Stimulated activated naive CD8-positive, alpha-beta T cell treated with anti-CD3 and anti-CD28 coated beads, Interleukin-15, amount 100 ng/mL, for 72 hours (primary cell): ENCODE measurements at places on chromosomes 3 and 15.
A peak's percentile ranks its signal among the peaks of the same experiment; 100 is the strongest.

DNA sequence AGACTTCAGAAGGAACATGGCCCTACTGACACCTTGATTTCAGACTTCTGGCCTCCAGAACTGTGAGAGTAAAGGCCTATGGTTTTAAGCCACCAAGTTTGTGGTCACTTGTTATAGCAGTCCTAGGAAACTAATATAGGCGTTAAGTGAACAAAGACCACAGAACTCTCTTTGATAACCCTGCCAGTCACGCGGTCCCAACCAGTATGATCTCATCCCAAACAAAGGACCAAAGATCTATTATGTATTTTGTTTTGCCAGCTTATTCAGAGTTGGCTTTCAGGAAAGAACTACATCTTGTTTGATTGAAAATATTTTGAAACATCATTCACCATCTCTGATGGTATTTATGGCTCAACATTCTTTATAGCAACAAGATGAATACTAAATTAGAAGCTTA lies 294.4 kb upstream of the SLCO3A1 start:
- DNase-seq, result no peak

DNA sequence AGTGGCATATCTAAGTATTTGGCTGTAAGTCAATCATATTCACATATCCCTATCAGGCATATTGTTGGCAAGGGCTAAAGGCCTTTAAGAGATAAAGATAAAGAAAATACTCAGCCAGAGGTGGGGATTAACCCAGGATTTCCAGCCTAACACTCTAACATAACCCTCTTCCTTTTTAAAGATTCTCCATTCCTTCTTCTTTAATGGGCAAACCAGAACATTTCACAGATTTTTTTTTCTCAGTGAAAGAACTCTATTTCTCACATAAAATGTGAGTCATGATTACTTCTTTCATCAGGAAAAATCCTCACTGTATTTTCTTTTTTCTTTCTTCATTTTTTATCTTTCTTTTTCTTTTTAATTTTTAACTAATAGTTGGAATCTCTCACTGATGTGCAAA lies 200.4 kb downstream of the NR1D2 start:
- no peak for DNase-seq

DNA sequence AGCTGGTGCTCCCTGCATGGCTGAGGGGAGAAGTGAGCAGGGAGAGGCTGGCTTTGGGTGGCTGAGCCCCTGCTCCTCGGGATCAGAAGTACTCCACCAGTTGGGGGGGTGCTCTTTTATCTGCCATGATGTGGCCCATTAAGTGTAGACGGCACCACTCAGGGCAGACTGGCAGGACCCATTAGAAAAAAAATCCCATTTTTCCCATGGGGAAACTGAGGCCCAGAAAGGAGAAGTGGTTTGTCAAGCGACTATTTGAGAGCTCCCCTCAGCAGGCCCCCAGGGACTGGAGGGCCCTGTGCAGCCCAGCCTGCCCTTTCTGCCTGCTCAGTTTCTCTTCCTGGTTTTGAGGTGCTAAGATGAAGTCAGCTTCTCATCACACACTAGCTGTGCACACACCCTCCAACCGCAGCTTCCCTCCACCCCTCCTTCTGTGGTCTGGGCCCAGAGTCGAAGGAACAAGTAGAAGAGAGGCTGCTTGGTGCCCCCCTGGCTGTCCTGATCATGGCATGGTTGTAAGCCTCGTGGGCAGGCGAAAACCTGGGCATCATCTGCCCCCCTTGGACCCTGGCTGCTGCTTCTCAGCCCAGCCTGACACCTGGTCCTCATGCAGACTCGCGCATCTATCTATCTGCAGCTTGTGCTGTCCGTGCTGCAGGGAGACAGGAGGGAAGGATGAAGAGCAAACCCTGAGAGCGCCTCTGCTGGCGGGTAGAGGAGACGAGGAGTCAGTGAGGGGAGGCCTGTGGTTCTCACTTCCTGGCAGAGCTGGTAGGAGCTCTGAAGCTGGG lies 5.6 kb downstream of the CSK start:
- DNase-seq, result peak; percentile 93

DNA sequence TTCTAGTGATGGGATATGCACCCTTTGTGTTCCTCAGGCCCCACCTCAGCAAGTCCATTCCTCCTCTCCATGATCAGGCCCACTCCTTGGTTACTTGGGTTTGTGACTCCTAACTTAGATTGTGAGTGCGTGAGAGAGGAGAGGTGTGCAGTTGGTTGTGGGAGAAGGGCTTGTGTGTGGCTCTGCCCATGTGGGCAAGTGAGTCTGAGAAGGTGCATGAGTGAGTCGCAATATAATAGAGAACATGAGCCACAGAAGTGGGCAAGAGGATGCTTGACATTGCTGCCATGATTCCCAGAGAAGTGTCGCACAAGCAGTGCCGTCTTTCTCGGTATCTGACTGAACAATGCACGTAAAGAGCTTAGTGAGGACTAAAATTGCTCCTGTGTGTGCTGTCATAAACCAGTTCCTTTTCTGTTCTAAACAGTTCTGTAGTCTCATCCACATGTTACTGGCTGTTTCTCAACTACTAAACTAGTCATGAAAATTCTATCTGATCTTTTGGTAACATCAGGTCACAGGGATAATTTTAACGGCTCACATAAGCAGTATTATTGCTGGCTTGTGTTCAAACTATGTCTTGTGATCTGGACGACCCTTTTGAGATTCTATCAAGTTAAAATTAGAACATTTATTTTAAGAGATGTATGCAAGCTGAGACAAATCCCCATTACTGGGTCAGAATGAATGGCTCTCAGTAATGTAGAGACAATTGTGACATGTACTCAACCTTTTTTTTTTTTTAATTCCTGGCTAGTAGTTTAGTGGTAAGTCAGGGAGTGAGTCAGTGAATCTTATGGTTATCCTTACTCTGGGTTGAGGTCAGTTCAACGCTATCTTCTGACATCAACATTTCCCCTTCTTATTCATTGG lies 25.6 kb downstream of the GYG1 start:
- no peak for DNase-seq

- DNase-seq, result no peak
Observed at GRCh38 chr3:158403013-158403412, 168.0 kb upstream of the MLF1 start.
